Fibroblast of skin of abdomen (primary cell): ENCODE measurements at places on chromosomes 5 and 9.

DNA sequence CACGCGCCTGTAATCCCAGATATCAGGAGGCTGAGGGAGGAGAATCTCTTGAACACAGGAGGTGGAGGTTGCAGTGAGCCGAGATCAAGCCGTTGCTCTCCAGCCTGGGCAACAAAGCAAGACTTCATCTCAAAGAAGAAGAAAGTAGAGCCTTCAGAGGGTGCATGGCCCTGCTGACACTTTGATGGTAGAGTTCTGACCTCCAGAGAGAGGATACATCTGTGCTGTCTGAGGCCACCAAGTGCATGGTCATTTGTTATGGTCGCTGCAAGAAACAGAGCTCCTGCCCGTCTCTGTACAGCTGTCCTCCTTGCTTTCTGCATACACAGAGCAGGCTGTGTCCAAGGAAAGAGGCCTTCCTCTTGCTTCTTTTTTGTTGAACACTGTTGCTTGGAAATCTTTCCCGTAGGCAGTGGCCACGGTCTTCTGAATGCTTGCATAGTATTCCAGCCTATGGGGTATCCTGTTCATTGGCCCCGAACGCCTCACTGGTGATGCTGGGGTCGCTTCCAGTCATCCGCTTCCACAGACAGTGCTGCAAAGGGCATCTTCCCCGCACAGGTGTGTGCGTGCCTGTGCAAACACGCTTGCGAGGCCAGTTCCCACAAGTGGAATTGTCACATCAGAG, 36.8 kb upstream of the UNC5A start:
- no peak for DNase-seq

- DNase-seq = no peak
These were observed 100.3 kb downstream of the MUSK start for GRCh38 chr9:110768886-110769285.

GRCh38 chr5:59005934-59006701, 423.2 kb downstream of the RAB3C start:
- no peak for DNase-seq

DNA sequence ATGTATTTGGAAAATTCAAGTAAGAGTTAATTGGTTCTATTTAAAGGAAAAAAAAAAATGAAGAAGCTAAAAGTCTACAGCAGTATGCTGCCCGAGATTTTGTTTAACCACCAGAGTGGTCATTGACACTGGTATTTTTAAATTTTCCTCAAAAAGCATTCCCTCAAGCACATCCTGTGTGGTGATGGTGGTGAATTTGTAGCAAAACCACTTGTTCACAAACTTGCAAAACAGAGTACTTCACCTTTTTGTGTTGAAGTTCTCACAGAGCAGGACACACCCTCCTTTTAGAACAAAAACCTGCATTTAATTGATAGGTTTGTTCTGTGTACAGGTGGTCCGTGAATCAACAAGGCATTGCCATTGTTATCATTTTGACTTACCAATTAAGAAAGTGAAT, 374.2 kb downstream of the EFNA5 start:
- DNase-seq = no peak

GRCh38 chr9:87567001-87567400, 69.3 kb downstream of the DAPK1 start:
- DNase-seq = no peak

- no peak for DNase-seq
These were observed 596 bp downstream of the ENTREP1 start for GRCh38 chr9:69325409-69326212.

DNA sequence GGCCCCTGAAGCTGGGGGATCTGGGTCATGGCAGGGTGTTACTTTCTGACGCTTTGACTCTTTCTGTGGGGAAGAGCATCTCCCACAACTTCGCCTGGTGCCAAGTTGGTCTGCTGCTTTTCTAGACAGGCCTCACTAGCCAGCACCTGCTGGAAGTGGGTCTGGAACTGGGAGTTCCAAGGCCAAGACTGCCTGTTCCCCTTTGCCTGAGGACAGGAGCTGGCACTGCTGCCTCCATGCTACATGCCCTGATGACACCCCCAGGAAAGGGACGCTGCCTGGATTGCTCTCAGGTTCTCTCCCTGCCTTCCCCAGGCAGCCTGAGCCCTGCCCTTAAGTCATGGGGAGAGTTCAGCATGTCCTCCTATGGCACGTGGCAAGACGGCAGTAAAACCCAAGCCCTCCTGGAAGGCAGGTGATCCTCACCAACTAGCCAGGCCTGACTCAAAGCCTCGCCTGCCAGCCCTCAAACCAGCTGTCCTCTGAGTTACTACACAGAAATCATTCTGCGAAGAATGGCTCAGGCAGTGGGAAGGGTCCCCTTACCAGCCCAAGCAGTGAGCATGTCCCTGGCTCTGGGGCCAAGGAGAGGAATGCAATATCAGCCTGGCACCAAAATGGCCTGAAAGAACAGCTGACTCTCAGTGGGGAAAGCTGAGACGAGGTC, 35.8 kb downstream of the SEC61B start:
- no peak for DNase-seq

- peak; percentile 15 for DNase-seq
These were observed 57.1 kb upstream of the NMUR2 start for GRCh38 chr5:152462021-152462721.

DNA sequence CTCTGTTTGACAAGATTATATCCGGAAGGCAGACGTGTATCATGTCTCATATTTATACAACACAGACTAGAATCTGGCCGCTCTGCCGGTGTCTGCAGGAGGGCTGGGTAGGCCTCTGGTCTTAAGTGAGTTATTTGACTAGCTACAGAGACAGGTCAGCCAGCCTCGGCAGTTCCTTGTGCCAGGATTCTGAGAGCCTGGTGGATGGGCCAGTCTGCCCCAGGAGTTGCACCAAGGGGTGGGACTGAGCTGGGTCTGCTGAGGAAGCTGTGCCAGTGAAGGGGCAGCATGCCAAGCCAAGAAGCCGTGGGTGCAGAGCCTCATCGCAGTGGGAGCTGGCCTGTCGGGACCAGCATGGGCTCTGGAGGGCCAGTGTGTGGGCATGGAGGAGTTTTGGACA, 7.1 kb downstream of the SNX18 start:
- DNase-seq = no peak

GRCh38 chr5:78483809-78484521, 123.5 kb downstream of the SCAMP1 start:
- peak; percentile 51 for DNase-seq

- DNase-seq = no peak
These were observed 592.4 kb downstream of the KIF4B start for GRCh38 chr5:155605920-155606319.

DNA sequence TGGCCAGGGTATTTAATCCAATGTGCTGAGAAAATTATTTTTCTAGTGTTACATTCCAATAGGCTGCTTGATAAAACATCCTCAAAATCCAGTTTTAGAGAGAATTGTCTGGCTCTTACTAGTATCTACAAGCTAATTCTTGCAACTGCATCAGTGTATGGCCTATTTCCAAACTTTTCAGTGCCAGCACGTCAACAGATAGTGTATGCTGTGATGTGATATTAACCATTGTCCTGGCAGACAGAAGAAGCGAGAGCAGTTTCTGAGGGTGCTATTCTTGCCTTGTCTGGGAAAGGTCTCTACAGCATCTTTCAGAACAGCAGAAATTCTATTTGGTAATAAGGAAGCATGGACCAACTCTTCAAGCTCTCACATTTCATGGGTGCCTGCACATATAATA, 174.2 kb upstream of the CDH12 start:
- DNase-seq = no peak

GRCh38 chr5:115873392-115873791, 31.7 kb downstream of the AP3S1 start:
- peak; percentile 42 for DNase-seq

DNA sequence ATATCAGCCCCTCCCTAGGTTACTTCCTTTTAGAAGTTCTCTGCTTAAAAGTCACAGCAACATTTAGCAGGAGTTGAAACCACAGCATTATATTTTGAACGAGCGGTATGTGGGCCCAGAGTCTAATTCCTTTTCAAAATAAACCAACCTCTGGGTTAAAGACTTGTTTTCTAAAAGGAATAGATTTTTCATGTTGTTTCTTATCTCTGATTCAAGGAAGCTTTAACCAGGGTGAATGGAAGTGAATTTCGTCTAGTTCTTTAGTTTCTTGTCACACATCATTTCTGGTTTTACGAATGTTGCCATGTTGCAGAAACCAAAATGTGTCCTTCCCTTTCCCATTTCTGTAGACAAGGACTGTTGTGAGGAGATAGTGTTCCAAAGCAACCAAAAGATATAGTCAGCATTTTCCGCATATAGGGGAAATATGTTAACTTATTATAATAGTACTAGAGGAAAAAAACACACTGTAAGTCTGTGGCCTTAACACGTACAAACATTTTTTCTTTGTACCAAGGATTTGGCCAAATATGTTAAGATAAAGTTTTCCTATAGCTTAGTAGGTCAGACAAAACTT, 142.4 kb downstream of the PCSK5 start:
- no peak for DNase-seq

- DNase-seq = no peak
These were observed 456.8 kb downstream of the EBF1 start for GRCh38 chr5:158642879-158643278.

GRCh38 chr9:10112070-10112469, 500.7 kb downstream of the PTPRD start:
- no peak for DNase-seq

- DNase-seq = no peak
These were observed 108.4 kb downstream of the KCNIP1 start for GRCh38 chr5:170612256-170612678.

DNA sequence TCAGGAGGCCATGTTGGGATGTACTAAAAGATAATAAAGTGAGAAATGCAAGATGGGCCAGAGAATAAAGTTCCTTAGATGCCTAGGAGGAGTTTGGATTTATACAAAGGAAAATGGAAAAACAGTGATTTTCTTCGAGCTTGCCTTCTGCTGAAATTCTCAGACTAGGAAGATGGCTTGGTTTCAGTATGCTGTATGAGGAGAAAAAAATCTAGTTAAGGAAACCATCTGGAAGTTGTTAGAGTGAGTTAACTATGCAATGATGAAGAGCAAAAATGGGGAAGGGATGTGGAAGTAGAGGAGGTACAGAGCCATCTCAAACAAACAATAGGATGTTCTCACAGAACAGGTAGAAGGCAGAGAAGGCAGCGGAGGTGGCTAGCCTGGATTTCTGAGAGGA, 162.9 kb upstream of the FTMT start:
- peak; percentile 19 for DNase-seq

DNA sequence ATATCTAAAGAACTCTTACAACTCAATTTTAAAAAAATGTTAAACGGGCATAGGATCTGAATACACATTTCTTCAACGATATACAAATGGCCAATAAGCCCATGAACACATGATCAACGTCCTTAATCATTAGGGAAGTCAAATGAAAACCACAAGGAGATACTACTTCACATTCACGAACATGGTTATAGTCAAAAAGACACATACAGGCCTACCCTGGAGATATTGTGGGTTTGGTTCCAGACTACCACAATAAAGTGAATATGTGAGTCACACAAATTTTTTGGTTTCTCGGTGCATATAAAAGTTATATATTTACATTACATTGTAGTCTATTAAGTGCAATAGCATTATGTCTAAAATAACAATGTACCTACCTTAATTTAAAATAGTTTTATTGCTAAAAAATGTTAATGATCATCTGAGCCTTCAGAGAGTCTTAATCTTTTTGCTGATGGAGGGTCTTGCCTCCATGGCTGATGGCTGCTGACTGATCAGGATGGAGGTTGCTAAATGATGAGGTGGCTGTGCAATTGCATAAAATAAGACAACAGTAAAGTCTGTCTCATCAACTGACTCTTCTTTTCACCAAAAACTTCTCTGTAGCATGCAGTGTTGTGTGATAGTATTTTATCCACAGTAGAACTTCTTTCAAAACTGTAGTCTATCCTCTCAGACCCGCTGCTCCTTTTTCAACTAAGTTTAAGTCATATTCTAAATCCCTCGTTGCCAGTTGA, 15.1 kb downstream of the AK3 start:
- DNase-seq = no peak

- no peak for DNase-seq
These were observed 23.2 kb upstream of the PRRC2B start for GRCh38 chr9:131370638-131371037.

DNA sequence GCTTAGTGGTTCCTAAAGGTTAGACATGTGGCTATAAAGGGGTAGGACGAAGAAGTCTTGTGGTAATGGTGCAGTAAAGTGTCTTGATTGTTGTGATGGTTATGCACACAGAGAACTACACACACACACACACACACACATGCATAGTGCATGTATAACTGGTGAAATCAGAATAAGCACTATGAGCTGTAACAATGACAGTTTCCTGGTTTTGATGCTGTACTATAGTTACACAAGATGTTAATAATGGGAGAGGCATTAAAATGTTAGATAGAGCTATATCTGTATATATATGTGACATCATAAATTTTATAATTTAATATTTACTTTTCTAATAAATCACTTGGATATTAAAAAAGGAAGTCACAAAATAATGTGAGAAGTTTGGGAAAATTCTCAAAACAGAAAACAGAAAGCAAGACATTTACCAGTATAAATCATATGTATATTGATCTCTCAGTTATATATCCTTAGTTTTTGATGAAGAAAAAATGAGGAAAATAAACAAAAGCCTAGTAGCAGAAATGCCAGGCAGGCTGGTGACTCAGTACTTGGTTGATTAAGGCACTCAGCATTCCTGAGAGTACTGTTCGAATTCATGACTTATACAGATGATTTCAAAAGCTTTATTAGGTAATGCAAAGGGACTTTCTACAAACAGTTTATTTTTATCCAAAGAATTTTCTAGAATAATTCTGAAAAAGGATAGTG, 350.5 kb upstream of the DAB2 start:
- peak; percentile 90 for DNase-seq

DNA sequence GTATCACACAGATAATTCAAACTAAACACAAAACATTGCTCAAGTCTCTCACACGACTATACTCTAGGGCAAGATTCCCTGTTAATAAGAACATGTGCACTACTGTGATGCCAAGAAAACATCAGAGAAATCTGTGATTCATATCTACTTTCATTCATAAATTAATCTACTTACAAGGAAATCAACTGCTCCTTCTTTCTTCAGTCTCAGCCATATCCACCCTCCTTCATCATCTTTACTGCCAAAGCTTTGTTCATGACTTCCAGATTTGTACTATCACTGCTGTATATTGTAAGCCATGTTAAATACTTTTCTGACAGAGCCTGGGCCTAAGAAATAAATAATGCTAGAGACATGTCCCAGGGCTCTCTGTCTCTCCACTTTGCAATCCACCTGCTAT, 35.1 kb downstream of the CTNNAL1 start:
- no peak for DNase-seq

GRCh38 chr5:74173241-74173640, 467.3 kb downstream of the ENC1 start:
- DNase-seq = no peak

DNA sequence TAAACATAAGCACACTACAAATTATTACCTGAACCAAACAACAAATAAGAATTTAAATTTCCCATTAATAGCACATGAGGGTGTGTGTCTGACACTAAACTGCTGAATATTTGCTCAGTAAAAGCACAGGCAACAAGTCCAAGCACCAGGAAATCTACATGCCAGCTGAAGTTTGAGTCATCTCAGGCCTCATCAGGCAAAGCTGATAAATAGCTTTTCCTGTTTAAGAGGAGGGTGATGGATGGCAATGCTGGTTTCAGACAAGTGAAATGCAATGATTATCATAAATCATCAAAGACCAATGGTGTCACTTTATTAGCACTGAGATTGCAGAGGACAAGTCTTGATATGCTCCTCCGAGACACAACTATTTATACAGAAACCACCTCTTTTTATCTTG, 1668.0 kb upstream of the C9orf72 start:
- DNase-seq = no peak
